Smooth muscle cell of trachea (primary cell): ENCODE measurements at places on chromosomes 6 and 20. TPM values are rescaled to one million over a fixed set of nuclear protein-coding genes. Genes with fewer than 3 reads are reported as not detected.

C2 gene
- total RNA-seq, result 2.8 and 13.1 TPM in 2 replicates

SH3BGRL2 gene
- 3.1 and 3.8 TPM in 2 replicates for total RNA-seq

PDE7B gene
- 45.7 and 48.1 TPM in 2 replicates for total RNA-seq

RGS17 gene
- 13.4 and 25.5 TPM in 2 replicates for total RNA-seq

AARS2 gene
- total RNA-seq, result 24.1 and 28.1 TPM in 2 replicates

TFAP2B gene
- total RNA-seq, result not detected in 2 replicates

CALHM4 gene
- total RNA-seq, result not detected in 2 replicates

WFDC6 gene
- total RNA-seq, result not detected in 2 replicates

ELOVL2 gene
- total RNA-seq, result under 0.01 TPM in 1 of 2 replicates, not detected in the other

UBD gene
- 0.66 TPM in 1 of 2 replicates, not detected in the other for total RNA-seq

SNAI1 gene
- 0.29 and 0.83 TPM in 2 replicates for total RNA-seq

MUC21 gene
- total RNA-seq, result not detected in 2 replicates

ARFGAP1 gene
- total RNA-seq, result 86.0 and 103 TPM in 2 replicates

EGFL8 gene
- 0.66 and 1.9 TPM in 2 replicates for total RNA-seq

TFAP2D gene
- total RNA-seq, result not detected in 2 replicates
